HuH-7.5 (cell line): ENCODE measurements at places on chromosomes 13 and 19.

- DNase-seq, result no peak
Observed at GRCh38 chr19:1575323-1576241, 7.5 kb upstream of the MEX3D start.

- DNase-seq, result no peak
Observed at GRCh38 chr19:33302974-33303790, 848 bp upstream of the CEBPA start.

- DNase-seq, result no peak
Observed at GRCh38 chr13:111899714-111900389, 167.1 kb upstream of the SOX1 start.

- no peak for DNase-seq
Observed at GRCh38 chr13:80862456-80862855, 521.5 kb upstream of the SPRY2 start.
